HT-29 (cell line): ENCODE measurements at places on chromosomes 3 and 15. TPM values are rescaled to one million over a fixed set of nuclear protein-coding genes. Genes with fewer than 3 reads are reported as not detected.

The TGM4 gene
- not detected in 2 replicates for total RNA-seq

The XCR1 gene
- not detected in 2 replicates for total RNA-seq

The ATP8B4 gene
- total RNA-seq: 0.66 and 0.68 TPM in 2 replicates

The FOXB1 gene
- 0.05 TPM in 1 of 2 replicates, not detected in the other for total RNA-seq

The ITIH3 gene
- not detected in 2 replicates for total RNA-seq

The IQCH gene
- 1.9 and 2.6 TPM in 2 replicates for total RNA-seq

The GOLGA8S gene
- total RNA-seq: not detected in 2 replicates

The SLC35G2 gene
- 1.1 and 1.3 TPM in 2 replicates for total RNA-seq

The SERPINI1 gene
- total RNA-seq: 0.38 and 0.42 TPM in 2 replicates

The OXSR1 gene
- 11.8 and 12.9 TPM in 2 replicates for total RNA-seq

The REC114 gene
- not detected in 2 replicates for total RNA-seq

The ZNF660 gene
- not detected in 2 replicates for total RNA-seq

The SI gene
- 0.20 and 0.55 TPM in 2 replicates for total RNA-seq

The PLA2G4E gene
- total RNA-seq: not detected in 2 replicates

The STRIT1 gene
- total RNA-seq: not detected in 2 replicates

The TTC23 gene
- total RNA-seq: 8.3 and 8.6 TPM in 2 replicates

The SMCO1 gene
- not detected in 2 replicates for total RNA-seq

The LRIG1 gene
- 24.0 and 25.2 TPM in 2 replicates for total RNA-seq

The LRRC34 gene
- total RNA-seq: 0.81 and 4.2 TPM in 2 replicates

The WDR93 gene
- total RNA-seq: 0.08 and 0.61 TPM in 2 replicates

The NLGN1 gene
- not detected in 2 replicates for total RNA-seq

The TMF1 gene
- total RNA-seq: 8.5 and 9.9 TPM in 2 replicates

The MME gene
- 0.03 TPM in 1 of 2 replicates, not detected in the other for total RNA-seq

The CCR9 gene
- total RNA-seq: not detected in 2 replicates

The ATP13A4 gene
- 0.23 TPM in 2 replicates for total RNA-seq

The PLCL2 gene
- 2.5 and 3.0 TPM in 2 replicates for total RNA-seq

The NPAP1 gene
- not detected in 2 replicates for total RNA-seq

The CCDC54 gene
- not detected in 2 replicates for total RNA-seq

The ACOX2 gene
- total RNA-seq: not detected in 2 replicates

The RARB gene
- total RNA-seq: not detected in 2 replicates

The TRH gene
- not detected in 2 replicates for total RNA-seq

The ACTL6A gene
- 94.6 and 94.7 TPM in 2 replicates for total RNA-seq
